ENCODE measurements at places on chromosomes 11 and 22.

DNA sequence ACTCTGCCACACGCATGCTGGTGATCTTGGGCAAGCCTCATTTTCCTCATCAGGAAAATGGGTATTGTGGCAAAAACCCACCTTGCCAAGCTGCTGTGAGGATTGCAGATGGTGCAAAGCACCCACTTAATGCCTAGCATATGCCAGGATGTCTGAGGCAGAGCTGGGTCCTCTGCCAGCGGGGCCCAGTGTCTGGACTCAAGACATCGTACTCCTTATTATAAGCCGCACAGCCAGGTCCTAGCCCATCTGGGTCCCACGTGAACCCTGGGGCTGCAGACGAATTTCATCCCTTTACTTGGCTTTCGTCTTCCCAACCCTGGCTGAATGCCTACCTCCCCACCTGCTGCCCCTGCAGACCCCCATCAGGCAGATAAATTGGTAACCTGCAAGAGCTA lies 34.5 kb upstream of the ALX4 start:
- DNase-seq = no peak

- DNase-seq = no peak
Observed at GRCh38 chr22:39026509-39027150, 5.7 kb downstream of the APOBEC3D start.

GRCh38 chr11:119056421-119056999 lies 495 bp downstream of the HYOU1 start:
- DNase-seq = peak; percentile 44

DNA sequence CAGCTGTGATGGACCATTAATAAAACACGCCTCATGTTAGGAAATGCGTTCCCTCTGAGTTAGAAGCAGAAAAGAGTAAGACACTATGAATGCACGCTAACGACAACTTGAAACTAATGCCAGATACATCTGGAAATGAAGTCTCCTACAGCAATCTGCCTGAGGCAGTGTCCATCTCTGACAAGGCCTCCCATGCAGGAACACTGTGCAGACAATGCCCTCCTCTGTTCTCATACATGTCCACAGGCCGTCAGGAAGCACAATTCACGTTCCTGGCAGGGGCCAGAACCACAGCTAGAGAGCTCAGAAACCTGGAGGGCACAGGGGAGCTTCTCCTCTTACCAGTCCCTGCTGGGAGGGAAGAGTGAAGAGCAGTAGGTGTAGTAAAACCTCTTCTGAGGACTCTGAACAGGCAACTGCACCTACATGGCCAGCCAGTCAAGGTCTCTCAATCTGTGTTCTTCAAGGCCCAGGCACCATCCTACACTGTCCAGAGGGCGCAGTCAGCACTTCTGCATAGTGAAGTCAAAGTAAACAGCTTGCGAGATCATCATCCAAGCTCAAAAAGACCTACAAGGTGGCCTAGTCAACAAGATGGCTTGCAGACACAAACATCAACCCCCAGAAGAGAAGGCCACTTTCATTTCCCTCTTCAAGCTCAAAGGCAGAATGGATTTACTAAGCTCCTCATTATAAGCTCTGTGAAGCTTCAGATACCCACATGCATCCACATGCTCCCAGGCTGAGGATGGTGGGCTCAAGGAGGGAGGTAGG lies 41.5 kb upstream of the CYP2D6 start:
- no peak for DNase-seq

- DNase-seq = no peak
Observed at GRCh38 chr11:76313913-76314740, 66.8 kb downstream of the THAP12 start.

Data from stimulated activated naive CD4-positive, alpha-beta T cell treated with Interleukin-2 at 50 U/mL for 16 hours (primary cell).